ENCODE measurements at places on chromosomes 2 and 18.

- no peak for DNase-seq
These were observed 76.4 kb downstream of the ADD2 start for GRCh38 chr2:70691497-70692140.

DNA sequence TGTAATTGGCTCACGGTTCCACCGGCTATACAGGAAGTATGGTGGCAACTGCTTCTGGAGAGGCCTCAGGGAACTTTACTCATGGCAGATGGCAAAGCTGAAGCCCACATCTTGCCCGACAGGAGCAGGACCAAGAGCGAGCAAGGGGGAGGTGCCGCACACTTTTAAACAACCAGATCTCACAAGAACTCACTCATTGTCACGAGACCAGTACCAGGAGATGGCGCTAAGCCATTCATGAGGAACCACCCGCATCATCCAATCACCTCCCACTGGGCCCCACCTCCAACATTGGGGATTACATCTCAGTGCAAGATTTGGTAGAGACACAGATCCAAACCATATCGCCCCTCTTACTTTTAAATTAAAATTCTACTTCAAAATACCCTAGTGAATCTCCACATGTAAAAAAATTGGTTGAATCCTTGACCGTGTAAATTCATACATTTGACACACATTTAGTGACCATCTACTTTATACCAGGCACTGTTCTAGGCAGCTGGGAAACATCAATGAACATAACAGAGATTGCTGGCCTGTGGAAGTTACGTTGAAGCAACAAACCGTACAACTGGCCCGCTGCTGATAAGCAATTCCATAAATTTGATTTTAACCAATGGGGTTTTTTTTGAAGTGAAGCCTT, 87.6 kb downstream of the ALPK2 start:
- DNase-seq: no peak

- no peak for DNase-seq
These were observed 19.1 kb downstream of the ZNF24 start for GRCh38 chr18:35324926-35325655.

DNA sequence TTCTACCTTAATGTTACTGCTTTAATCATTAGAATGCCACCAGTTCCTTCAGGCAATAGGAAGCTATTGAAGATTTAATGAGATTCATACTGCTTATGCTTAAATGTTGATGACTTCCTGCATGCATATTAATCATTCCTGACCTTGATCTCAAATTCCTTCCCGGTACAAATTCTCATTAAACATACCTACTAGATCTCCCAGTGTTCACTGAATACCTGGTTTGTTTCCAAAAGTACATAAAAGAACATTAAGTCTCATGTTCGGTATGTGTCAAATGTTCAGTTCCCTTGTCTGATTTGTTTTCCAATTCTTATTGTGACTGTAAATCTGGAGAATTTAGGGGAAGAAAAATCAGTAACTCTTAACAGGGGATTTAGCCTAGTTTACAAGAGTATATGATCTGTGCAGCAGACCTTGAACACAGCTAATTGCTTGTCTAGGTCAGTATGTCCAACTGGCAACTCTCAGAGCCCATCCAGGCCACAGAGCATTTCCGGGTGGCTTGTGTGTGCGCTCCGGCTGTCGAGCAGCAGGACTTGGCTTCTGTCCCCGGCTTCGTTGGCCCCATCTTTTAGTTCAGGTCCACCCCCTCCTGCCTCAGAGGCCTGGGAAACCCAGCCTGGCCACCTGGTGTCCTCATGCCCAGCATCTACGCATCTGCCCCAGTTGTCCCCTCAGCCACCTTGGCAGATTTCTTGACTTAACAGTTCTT, 13.1 kb downstream of the METAP1D start:
- no peak for DNase-seq

DNA sequence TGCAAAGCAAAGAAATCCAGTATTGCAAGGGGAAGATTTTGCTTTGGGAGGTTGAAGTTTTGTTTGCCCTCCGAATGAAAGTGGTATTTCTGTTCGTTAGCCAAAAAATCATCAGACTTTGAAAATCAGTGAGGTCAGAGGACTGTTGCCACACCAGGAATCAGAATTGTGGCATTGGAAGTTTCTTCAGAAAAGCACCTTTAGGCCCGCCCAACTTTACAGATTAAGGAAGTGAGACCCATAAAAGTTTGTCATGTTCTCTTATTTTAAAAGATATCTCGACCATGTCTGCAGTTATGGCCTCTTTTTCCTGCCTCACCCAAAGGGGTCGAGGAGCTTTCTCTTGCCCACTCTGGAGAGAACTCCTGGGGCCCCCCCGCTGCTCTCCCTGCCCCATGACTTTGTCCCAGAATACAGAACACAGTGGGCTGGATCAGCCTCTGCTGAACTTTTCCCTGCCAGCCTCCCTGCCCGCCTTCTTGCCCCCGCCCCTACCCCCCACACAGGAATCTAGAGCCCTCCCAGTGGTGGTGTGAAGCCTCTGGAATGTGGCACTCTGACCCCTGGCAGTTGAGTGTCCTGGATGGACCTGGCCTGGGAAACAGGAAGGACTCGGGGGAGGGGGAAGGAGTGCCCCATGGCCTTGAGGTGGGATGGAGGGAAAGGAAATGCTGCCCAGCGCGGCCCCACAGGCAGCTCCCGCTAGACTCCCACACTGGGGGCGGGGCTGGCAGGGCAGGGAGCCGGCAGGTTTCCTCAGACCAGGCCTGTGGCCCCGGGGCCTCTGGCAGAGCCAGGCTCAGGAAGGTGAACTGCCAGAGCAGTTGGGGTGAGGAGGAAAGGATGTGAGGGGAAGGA, 25.3 kb downstream of the CRIM1 start:
- no peak for DNase-seq

GRCh38 chr2:170238776-170239175, 60.8 kb downstream of the MYO3B start:
- no peak for DNase-seq

DNA sequence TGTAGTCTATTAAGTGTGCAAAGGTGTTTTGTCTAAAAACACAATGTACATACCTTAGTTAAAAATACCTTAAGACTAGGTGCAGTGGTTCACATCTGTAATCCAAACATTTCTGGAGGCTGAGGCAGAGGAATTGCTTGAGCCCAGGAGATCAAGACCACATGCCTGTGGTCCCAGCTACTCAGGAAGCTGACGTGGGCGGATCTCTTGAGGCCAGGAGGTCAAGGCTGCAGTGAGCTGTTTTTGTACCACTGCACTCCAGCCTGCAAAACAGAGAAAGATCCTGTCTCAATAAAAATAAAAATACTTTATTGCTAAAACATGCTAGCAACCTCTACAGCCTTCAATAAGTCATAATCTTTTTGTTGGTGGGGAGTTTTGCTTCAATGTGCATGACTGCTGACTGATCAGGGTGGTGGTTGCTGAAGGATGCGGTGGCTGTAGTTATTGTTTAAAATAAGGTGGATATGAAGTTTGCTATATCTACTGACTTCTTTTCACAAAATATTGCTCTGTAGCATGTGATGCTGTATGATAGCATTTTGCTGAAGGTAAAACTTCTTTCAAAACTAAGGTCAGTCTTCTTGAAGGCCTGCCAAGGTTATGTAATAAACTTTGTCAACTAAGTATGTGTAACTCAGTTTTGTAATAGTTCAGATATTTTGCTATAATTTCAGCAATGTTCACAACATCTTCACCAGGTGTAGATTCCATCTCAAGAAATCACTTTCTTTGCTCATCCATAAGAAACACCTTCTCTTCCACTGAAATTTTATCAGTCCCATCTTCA, 1238.0 kb upstream of the NRXN1 start:
- DNase-seq: no peak

- DNase-seq: no peak
These were observed 25.7 kb upstream of the PLA2R1 start for GRCh38 chr2:160087854-160088745.

- DNase-seq: no peak
These were observed 72.8 kb upstream of the CDH19 start for GRCh38 chr18:66676699-66677098.

GRCh38 chr2:209451209-209451834, 27.5 kb downstream of the MAP2 start:
- DNase-seq: no peak

DNA sequence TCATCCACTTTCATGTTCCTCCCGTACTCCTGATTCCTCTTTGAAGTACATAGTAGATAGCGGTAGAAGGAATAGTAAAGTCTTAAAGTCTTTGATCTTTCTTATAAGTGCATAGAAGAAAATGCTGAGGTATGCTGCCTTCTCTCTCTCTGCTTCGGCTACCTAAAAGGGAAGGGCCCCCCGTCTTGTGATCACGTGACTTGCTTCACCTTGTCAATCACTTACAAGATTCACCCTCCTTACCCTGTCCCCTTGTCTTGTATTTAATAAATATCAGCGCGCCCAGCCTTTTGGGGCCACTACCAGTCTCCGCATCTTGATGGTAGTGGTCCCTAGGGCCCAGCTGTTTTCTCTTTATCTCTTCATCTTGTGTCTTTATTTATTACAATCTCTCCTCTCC, 932.2 kb upstream of the FANCL start:
- DNase-seq: no peak

- no peak for DNase-seq
These were observed 16.6 kb upstream of the PIK3C3 start for GRCh38 chr18:41938445-41938844.

DNA sequence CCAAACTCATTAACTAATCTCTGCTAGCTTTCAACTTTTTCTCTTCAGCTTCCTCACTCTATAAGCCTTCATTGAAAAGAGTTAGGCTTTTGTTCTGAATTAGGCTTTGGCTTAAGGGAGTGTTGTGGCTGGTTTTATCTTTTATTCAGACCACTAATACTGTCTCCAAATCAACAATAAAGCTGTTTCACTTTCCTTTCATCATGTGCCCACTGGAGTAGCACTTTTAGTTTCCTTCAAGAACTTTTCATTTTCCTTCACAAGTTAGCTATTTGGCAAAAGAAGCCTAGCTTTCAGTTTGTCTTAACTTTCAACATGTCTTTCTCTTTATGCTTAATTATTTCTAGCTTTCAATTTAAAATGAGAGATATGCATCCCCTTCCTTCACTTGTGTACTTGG, 271.7 kb upstream of the FSIP2 start:
- no peak for DNase-seq

DNA sequence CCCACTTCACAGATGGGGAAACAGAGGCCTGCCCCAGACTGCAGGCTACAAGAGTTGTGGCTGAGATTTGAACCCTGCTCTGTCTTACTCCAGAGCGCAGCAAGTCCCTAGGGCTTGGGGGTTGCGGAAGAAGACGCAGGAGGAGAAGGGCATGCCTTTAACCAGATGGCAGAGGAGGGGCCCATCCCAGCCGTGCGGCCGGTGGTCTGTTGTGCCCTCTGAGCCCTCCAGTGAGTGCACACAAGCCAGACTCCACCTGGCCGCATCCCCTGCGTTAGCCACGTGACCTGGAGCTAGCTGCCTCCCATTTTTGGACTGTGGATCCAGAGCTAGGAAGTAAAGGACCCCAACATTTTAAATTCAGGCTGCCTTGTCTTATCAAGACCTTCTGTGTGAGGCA, 2.8 kb downstream of the KCNIP3 start:
- no peak for DNase-seq

All from activated CD8-positive, alpha-beta memory T cell treated with anti-CD3 and anti-CD28 coated beads for 1 hour (primary cell).